CMK (cell line): ENCODE measurements at places on chromosomes 3 and 15.

GRCh38 chr3:126450744-126451143, 24.9 kb downstream of the ZXDC start:
- no peak for DNase-seq

GRCh38 chr15:39363761-39364586, 216.9 kb upstream of the THBS1 start:
- no peak for DNase-seq

DNA sequence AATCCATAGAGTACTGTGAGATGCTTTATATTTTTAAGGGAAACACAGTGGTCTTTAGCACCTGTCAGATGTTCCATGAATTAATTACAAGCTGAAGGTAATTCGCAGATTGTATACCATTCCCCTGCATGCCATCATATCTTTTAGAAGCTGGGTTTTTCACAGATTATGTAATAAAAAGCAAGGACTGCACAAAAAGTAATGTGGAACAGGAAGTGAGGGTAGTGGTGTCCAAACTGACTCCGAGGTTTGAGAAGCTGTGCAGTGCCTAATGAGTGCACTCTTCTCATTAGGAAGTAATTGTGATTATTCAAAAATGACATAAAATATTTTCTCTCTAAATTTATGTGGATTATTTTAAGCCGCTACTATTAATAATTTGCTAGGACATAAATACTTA, 123.2 kb downstream of the GOLIM4 start:
- DNase-seq, result no peak

DNA sequence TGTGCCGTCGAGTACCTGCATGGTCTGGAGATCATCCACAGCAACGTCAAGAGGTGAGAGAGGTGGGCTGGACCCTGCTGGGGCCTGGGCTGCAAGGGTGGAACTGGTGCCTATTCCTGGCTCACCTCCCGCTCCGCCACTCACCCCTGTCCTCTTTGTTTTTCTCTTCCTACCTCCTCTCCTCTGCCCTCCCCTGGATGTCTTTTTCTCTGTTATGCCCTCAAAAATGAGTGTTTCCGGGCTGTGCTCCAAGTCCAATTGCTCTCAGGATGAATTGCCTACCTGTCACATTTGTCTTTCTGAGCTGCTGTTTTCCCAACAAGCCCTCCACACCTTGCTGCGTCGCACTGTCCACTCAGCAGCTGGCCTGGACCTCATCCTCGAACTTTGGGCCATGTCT, 28.5 kb upstream of the TATDN2 start:
- no peak for DNase-seq

DNA sequence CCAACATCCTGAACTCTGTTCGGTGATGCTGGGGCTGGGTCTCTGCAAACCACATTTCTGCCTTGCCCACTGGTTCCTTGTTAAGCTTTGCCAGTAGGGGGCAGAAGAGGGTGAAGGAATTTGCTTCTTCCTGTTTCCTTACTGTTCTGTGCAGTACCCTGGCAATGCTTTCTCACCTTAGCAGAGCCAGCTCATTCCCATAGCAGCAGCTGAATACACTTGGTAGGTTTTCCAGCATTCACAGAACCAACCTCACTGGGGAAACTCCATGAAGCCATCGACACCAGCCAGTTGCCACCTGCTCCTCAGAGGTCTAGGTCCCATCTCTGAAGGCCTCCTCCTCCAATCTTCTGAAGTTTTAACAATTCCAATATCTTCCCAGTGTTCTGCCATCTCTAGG, 308.4 kb downstream of the PDCD6IP start:
- DNase-seq, result peak; percentile 14

DNA sequence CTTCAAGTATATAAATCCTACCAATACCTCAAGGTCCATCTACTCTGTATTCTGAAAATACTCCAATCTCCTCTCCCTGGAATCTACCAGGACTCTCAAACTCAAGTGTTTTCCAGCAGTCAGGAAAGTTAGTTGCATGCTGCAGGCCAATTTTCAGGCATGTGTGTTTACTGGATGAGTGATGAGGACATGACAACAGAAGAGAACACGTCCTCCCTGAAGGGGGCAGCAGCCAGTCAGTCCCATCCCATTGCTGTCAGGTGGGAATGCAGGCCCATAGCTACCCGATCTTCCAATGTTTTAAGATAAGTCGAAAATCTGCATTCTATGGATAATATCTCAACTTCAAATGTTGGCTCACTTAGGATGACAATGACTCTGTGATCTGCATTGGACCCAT, 496.2 kb downstream of the FHIT start:
- no peak for DNase-seq

- DNase-seq, result no peak
Measured at GRCh38 chr15:59963322-59963721, 40.8 kb upstream of the FOXB1 start.

DNA sequence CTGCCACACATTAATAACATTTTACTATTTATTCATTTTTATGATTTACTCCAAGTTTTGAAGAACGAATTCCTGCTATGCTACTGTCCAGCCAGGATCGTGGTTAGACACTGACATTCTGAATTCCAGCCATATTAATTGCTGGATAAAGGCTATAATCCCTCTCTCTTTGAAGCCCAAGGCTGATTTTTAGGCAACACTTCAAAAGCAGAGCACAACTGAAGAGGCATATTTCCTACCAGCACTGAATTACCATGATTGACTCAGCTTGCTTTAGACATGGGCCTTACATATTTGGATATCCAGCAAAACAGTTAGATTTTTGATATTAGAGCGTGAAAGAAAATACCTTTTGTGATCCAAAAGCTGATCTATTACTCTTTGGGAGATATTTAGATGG, 205.0 kb downstream of the ZIC1 start:
- DNase-seq, result no peak

GRCh38 chr3:14630404-14631100, 21.0 kb upstream of the CCDC174 start:
- DNase-seq, result no peak

GRCh38 chr15:74906450-74907162, at the start of gene FAM219B:
FAM219B (minus strand) TSS chr15:74906851; CDS start chr15:74906800, 51 bp downstream.
- peak; percentile 79 for DNase-seq

- DNase-seq, result no peak
Measured at GRCh38 chr3:184230081-184230602, 757 bp downstream of the VWA5B2 start.

GRCh38 chr15:36499412-36500389, 79.7 kb upstream of the CDIN1 start:
- no peak for DNase-seq

- DNase-seq, result no peak
Measured at GRCh38 chr3:183022936-183023516, 42.7 kb upstream of the DCUN1D1 start.

DNA sequence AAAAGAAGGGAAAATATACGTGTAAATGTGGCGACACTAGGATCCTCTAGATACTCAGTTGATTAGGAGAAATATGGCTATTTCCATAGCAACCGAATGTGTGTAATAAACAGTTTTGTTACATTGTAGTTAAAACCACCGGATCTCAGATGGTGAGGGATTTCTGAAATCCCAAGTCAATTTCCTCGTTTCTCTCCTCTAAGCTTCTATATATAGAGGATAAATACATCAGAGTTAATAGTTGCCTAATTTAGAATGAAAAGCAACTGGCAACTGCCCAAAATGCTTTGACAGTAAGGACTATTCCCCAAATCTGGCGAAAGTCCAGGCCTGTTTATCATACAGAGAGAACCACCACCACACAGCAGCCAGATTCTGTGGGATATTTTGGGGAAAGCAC, 112.6 kb downstream of the GABRB3 start:
- DNase-seq, result no peak

GRCh38 chr3:196641333-196642054, 2.0 kb downstream of the NRROS start:
- no peak for DNase-seq

DNA sequence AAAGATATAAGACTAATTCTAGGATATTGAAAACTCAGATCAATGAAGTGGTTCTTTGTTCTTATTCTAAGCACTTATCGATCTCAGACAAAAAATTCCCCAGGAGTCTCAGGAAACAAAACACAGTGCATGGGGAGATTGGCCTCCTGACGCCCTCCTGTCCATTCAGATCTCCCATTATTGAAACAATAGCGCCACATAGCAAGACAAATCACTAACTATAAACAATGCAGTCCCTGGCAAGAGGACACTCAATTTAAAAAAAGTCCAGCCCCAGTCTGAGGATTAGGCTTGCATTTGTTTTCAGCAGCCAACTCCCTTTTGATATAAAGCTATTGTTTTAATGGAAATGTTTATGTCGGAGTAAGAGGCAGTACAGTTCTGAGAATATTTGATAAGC, 528.2 kb downstream of the GABRG3 start:
- no peak for DNase-seq

DNA sequence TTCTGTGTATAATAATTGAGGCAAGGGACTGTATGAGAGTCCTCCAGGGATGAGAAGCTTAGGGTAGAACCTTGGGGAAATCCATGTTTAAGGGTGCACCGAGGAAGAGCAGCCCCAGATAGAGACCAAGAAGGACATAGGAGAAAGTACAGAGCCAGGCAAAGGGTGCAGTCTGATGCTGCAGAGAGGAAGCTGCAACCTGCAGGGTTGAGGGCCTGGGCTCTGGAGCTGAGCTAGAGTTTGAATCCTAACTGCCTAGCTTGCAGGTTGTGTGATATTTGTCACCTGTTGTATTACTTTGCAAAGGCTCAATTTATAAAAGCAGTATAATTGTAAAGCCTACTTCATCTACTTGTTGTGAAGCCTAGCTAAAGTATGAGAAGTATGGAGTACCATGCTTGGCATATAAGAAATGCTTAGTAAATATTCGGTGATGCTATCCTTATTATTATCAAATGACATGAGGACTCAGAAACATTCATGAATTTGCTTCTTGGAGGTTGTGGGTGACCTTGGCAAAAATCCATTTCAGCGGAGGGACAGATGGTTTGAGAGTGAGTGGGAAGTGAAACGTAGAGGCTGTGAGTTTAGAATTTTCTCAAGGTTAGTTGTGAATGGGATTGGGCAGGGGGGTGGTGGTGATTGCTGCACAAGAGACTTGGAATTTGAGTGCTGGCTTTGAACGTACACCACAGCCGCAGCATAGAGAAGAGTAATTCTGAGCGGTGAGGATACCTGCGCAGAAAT, 43.8 kb downstream of the PLCL2 start:
- DNase-seq, result no peak

DNA sequence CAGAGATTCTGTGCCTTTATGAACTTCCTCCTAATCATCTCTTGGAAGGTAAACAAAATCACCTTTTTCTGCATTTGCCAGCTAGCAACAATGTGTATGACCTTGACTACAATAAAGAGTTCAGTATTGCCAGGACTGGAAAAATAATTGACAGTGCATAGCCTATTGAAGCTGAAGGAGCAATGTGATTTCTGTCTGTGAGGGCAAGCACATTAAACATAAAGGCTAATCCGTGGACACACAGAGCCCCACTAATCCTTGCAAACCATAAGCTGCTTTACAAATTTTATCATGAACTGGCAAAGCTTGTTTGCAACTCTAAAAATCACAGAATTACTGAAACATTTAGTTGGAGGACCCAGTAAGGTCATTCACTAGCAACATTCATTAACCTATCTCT, 563.8 kb downstream of the PYDC2 start:
- no peak for DNase-seq
